ENCODE measurements at places on chromosomes 7 and 10. TPM values are rescaled to one million over a fixed set of nuclear protein-coding genes. Genes with fewer than 3 reads are reported as not detected.

DNA sequence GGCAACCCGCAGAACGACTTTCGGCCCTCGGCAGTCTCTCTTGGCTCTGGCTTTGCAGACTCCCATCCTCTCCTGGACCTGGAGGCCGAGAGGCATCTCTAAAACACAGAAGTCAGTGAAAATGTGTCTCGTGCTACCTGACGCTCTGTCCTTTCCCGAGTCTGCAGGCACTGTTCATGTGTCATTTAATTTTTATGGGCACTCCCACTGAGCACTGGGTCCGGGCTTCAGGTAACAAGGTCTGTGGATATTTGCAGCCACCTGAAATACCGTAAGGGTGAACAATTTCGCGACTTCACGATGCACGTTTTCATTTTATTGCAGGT, 96.8 kb downstream of the GLRX3 start:
- DNase-seq = no peak

SFMBT2 gene
- total RNA-seq = 0.08 TPM

DNA sequence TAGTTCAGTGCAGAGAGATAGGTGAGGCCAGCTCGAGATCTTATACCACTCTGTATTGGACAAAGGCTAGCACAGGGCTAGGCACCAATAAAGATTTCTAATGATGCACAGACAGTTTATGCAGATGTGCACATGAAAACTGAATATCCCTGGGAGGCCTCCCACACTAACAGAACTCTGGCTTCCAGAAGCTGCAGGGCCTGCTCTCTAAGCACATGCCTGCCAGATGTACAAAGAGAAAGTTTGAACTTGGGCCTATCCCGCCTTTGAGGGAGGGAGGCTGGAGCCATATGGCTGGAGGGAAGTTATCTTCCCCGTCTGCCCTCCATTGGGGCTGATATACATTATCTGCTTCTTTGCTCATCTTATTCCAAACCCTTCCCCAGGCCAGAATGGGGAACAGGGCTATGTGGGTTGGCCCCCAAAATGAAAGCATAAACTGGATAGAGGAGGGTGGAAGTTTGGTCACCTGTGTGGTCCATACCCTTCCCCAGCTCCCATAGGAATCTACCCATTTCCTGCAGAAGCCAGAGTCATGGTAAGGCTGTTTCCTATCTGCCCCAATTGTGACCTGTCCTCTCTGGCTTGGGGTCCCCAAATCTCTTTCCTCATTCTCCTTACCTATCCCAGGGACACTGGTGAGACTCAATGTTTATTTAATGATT, 3.8 kb downstream of the KAZALD1 start:
- DNase-seq = no peak

GRCh38 chr7:106029451-106029850, 66.4 kb downstream of the CDHR3 start:
- DNase-seq = no peak

GRCh38 chr7:45328403-45328981, 170.9 kb downstream of the RAMP3 start:
- peak; percentile 49 for DNase-seq

DNA sequence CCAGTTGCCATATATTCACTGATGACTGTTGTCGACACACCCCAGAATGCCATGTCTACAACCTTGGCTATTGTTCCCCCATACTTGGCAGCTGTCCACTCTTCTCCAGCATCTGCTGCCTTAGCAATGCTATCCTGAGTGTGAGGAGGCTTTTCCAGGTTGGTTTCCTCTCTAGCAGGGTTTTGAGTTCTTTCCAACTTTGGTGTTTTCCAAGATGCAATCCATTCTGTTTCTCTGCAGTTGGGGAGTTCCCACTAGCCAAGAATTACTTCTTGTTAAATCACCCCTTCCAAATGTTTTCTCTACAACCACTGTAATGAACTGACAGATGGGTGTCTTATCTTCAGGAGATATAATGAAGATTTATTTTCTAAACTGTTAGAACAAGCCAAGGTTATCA, 617.4 kb downstream of the CCSER2 start:
- no peak for DNase-seq

DNA sequence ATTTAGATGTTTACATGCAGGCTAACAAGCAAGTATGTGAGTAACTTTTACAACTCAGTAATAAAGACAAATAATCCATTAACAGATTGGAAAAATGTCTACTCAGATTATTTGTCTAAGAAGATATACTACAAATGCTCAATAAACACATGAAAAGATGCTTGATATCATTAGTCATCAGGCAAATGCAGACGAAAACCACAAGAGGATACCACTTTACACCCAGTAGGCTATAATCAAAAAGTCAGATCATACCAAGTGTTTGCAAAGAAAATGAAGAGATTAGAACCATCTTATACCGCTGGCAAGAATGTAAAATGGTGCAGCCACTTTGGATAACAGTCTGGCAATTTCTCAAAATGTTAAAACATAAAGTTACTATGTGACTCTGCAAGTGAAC, 84.1 kb downstream of the MALSU1 start:
- peak; percentile 37 for DNase-seq

DNA sequence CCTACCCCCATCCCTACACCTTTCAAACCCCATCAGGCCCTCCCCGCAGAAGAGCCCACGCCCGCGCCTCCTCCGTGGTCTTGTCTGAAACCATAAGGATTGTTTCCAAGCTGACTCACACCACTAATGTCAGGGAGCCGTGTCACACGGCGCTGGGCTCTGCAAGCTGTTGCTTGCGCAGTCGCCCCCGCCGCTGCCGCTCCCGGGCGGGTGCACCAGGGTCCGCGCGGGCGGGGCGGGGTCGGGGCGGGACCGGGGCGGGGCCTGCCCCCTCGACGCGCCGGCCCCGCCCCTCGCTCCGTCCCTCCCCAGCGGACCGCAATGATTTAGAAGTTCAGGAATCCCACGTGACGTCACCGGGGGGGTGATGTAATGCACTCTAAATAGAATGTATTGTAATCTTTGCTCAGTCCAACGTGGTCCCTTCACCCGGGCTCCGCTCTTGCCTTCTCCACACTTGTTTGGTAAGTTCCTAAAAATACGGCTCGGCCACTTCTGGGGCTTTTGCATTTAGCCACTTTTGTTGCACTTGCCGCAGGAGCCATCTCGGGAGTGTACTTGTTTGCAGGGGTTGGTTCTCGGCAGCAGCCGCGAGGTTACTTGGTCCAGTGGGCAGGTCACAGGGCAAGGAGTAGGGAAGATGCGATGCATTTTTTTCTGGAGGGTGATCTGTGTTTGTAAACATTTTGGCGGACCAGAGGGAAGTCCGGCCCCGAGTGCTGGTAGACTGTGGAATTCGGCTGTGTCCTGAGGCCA, 3.2 kb upstream of the CREB5 start:
- peak; percentile 99 for DNase-seq

- DNase-seq = peak; percentile 58
Observed at GRCh38 chr10:110192552-110192951, 14.9 kb upstream of the MXI1 start.

DNA sequence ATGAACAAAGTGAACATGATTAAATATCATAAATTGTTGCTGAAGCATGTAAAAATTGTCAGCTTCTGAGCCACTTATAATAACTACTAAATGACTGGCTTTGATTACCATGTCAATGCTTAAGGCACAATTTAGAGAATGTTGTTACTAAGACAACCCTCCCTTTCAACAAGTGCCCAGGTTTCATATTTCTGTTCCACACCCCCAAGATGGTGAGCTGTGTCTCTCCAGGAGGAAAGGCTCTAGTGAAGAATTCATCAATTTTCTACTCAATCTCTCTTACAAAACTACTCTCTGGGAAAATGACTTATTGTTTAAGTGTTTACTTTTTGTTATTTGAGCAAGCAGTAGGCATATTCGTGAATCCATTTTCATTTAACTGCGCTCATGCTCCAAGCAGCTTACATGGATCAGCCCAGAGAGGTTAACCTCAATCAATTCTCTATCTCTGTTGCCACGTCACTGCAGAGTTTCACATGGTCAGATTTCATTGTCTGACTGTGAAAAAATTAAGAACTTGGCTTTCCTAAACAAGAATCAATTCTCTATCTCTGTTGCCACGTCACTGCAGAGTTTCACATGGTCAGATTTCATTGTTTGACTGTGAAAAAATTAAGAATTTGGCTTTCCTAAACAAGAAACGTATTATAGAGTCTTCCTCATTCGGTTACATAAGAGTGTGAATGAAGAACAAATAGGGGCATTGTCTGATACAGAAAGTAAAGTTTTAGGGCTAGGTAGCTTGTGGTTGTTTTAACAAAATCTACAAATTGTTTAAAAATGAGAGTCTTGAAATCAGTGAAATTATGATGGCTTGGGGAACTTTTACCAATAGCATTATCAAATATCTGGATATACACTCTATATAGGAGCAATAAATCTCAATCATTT, 49.7 kb downstream of the CCDC71L start:
- peak; percentile 56 for DNase-seq
